Effector CD8-positive, alpha-beta T cell (primary cell): ENCODE measurements at places on chromosomes 1 and 21.

- no peak for DNase-seq
These were observed 110.0 kb upstream of the HOOK1 start for GRCh38 chr1:59704716-59705115.

- DNase-seq: no peak
These were observed 18.2 kb downstream of the VAV3 start for GRCh38 chr1:107946794-107947193.

- DNase-seq: no peak
These were observed 222.4 kb upstream of the B3GALT2 start for GRCh38 chr1:193408782-193409293.

GRCh38 chr1:2373551-2374251 is 17.7 kb downstream of the MORN1 start:
- no peak for DNase-seq

DNA sequence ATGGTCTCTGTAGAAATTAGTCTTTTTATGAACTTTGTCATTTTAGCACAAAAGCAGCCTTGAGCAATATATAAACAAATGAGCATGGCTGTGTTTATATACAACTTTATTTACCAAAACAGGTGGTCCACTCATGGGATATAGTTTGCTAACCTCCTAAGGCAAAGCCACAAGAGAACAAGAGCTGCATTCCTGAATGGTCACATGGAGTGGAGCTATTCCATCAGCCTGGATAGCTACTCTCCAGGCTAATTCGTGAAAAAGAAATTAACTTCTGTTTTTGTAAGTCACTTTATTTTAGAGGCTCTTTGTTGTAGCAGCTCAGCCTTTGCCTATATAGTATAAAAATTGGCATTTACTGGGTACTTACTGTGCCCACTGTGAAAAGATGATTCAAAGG is 163.3 kb upstream of the FAM78B start:
- no peak for DNase-seq

GRCh38 chr21:15604413-15604812 is 125.4 kb upstream of the USP25 start:
- DNase-seq: no peak

- DNase-seq: no peak
These were observed 43.7 kb downstream of the BACH1 start for GRCh38 chr21:29342363-29342957.

- DNase-seq: no peak
These were observed 75.8 kb upstream of the LHX8 start for GRCh38 chr1:75058424-75058823.

DNA sequence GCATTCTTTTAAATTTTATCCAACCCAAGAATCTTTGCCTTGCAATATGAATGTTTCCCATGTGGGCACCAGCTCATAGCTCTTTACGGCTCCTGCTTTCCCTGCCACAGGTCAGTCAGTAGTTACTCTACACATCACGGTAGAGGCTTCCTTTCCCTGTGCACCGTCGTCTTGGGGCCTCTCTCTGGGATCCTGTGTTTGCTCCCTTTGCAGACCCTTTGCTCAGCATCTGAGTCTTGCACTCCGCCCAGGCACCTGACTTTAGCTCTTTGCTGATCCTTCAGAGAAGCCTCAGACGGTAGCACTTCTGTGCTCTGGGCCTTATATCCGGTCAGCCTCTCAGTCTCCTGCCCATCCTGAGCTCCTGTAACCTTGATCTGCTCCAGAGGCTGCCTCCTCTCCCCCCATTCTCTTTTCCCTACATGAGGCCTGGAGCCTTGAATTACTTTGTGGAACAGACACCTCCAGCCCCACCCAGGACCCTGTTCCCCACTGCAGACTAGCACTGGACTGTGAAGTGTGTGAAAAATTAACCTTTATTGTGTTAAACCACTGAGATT is 183.5 kb upstream of the HMGB4 start:
- DNase-seq: no peak

DNA sequence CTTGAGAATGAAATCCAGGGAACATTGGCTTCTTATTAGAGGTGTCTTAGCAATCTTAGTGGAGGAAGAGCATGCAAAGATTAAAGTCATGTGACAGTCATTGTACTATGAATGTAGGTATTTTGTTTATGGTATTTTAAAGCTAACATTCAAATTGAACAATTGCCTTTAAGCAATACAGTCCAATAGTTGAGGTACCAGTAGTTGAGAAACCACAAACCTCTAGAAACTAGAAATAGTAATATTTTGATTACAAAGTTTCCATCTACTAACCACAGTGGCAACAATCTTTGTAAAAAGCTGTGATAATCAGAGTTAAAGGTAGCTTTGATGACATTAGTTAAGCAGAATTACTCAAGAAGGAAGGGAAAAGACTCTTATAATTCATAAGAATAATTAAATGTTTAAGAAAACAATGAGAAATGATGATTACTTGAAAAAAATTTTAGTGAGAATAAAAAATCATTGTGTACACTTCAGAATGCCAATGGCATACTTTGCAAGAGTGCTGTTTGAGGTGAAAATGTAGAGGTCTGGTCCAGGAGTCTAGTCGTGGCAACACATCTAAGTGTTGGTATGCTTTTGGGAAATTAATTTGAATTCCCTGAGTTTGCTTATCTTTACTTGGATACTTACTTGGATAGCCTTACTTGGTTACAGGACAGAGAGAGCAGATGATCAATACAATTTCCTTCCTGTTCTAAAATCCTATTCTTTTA is 104.9 kb upstream of the PTGFR start:
- DNase-seq: no peak

DNA sequence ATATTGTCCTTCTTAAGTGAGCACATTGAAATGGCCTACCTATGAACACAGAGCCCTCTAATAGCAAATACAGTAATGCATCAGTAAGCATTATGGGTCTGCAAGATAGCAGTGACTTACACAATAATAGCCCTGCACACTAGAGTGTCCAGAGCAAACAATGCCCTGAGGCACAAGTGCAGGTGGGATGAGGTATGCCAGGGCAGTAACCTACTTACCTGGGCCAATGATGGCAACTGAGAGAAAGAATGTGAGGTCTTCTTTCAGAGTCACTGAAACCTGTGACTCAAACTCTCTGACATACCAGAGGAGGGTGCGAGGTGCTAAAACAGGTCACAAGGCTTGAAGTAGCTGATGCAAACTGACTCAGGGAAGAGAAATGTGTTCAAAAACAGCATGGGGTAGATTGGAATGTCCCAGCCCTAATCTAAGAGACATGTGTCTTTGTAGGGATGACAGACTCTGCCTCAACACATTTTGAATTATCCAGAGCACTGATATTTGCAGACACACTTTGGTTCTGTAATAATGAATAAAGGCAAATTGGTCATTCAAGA is 168.5 kb upstream of the RUNX1 start:
- DNase-seq: no peak

DNA sequence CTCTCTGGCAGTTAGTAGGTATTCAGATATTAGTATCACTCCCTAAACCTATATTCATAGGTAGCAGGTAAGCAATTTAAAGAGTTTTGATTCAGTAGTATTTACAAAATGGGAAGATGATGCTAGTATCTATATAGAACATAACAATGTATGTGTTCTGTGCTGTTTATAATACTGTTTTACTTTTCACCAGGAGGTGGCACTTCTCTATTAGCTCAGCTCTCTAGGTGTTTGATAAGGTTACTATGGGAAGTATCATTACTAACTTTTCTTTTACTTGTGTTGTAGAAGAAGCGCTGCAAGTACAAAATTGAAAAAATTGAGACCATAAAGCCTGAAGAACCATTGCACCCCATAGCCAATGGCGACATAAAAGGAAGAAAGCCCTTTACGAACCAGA is 49.4 kb upstream of the FASLG start:
- no peak for DNase-seq
